Naive B cell (primary cell): ENCODE measurements at places on chromosomes 3 and 15.

- DNase-seq = no peak
These were observed 57.9 kb downstream of the CMSS1 start for GRCh38 chr3:99875581-99875928.

DNA sequence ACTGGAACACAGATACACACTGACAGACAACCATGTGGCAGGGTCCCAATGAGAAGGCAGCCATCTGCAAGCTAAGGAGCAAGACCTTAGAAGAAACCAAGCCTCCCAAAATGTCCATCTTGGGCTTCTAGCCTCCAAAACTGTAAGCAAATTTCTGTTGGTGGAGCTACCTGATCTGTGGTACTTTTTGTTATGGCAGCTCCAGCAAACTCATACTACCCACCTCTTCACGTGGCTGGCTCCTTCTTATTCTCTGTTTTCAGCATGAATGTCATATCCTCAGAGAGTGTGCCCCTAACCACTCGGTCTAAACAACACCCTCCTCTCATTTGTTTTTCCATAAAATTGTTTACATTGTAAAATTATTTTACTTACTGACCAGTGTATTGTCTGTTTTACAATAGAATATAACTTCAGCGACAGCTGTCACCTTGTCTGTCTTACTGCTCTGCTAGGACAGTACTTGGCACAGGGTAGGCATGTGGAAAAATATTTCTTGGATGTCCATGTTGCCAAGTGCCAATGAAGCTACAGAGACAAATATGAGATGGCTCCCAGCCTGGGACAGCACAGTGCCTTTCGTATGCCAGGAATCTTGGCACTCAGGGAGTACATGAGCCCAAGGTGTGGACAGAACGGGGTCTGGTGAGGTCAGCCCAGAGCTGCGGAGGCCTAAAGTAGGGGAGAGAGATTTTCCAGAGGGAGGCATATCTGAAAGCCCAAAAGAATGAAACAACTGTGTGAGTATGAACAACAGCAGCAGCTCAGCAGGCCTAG, 17.4 kb upstream of the SLC25A36 start:
- no peak for DNase-seq

- no peak for DNase-seq
These were observed 2.7 kb downstream of the CA12 start for GRCh38 chr15:63378946-63379345.

- DNase-seq = no peak
These were observed 81.3 kb downstream of the PCSK6 start for GRCh38 chr15:101407966-101408775.

DNA sequence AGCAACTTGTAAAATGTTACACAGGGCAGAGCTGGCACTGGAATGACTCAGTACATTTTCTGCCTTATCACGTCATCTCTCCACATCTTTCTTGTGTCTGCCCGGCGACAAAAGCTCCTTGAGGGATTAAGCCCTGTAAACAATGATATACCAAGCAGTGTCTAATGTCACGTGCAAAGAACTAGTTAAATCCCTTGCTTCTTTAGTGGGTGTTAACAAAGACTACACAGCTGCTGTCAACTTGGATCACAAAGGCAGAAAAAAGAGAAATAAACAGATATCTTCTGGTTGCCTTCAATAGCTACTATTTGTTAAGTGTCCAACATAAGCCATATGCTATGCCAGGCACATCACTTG, 48.1 kb upstream of the FRMD4B start:
- DNase-seq = no peak

- DNase-seq = no peak
These were observed 79.7 kb upstream of the ZNF280D start for GRCh38 chr15:56812961-56813360.

- no peak for DNase-seq
These were observed 125.4 kb downstream of the ULK4 start for GRCh38 chr3:41836360-41837134.

DNA sequence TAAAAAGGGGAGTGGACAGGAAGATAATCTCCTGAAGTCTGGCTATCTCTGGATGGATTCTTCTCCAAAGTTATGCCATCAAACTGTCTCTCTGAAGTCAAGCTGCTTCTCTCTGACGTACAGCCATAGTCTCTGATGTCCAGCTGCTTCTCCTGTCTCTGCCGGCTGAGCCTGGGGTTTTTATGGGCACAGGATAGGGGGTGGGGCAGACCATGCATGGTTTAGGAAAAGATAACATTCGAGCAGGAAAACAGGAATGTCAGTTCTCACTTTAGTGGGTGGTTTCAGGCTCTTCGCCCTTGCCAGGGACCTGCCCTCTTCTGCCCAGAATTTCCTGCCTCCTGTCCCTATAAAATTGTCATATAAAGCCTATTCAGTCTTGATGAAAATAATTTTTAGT, 110.9 kb upstream of the ROBO1 start:
- DNase-seq = no peak

- DNase-seq = no peak
These were observed 300.7 kb downstream of the WDR72 start for GRCh38 chr15:53458736-53459135.

GRCh38 chr15:93088981-93089726, at the start of gene RGMA:
RGMA (minus strand) TSS chr15:93089211; CDS start chr15:93088932, 279 bp downstream.
- DNase-seq = no peak

DNA sequence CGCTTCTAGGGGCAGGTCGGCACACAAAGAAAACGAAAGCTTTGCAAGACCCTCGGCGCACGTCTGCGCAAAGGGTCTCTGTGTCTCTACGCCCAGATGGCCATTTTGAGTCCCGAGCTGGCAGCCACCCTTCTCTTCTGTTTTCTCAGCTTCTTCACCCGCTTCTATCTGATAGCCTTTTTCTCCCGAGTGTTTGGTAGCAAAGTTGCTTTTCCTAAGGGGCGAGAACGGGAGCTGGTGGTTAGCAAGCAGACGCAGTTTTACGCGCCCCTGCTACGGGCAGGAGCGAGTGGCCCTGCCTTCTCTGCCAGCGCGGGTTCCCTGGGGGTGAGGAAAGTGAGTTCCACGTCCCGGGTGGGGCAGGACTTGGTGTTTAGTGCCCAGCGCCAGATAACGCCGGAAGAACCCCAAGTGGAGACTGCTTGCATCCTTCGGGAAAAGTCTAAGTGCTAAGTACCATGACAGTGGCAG, 2.9 kb upstream of the MKRN2 start:
- DNase-seq = peak; percentile 7

GRCh38 chr3:116413319-116413718, 32.0 kb downstream of the LSAMP start:
- no peak for DNase-seq

GRCh38 chr3:161064413-161064812, 40.7 kb downstream of the B3GALNT1 start:
- DNase-seq = no peak

DNA sequence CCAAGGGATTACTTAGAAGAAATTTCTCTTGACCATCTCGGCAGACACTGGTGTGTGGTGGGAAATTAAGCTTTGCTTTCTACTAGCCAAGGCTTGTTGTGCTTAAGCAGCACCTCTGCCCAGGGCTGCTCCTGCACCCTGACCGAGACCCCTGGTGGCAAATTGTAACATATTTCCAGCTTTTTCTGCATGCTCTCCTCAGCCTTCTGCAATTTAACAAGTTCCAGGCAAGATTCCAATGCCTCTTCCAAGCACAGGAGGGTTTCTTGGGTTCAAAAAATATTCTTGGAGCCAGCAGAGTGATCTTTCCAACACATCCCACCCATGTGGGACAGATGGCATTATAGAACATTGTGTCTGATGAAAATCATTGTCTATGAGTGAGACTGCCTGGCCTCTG, 210.5 kb downstream of the CLSTN2 start:
- DNase-seq = no peak

- DNase-seq = no peak
These were observed 27.7 kb upstream of the MYH15 start for GRCh38 chr3:108538083-108538482.

DNA sequence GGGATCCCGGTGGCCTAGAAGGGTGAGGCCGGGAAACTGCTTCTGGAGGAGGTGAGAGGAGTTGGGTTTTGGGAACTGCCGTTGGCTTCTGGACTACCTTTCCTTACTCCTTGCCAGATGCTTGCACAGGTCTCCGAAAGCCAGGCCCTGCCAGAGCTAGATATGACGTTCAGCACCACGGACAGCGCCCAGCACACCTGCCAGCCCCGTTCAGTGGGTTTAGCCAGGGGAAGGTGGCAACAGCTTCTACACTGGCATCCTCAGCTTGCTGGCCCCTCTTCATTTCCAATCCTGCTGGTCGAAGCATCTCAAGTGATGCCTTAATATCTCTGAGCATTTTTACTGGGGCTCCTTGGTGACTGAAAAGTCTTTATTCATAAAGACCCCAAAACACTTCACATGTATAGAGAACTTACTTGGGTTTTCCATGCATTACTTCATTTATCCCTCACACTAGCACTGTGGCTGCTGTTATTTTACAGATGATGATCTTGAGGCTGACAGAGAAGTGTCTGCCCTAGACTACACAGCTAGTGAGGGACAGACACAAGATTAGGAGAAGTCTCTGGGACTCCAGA, 21.9 kb downstream of the HCN4 start:
- DNase-seq = peak; percentile 19

GRCh38 chr15:98412852-98413251, 235.5 kb upstream of the IGF1R start:
- no peak for DNase-seq

GRCh38 chr15:97747342-97747741, 213.2 kb upstream of the ARRDC4 start:
- DNase-seq = no peak

DNA sequence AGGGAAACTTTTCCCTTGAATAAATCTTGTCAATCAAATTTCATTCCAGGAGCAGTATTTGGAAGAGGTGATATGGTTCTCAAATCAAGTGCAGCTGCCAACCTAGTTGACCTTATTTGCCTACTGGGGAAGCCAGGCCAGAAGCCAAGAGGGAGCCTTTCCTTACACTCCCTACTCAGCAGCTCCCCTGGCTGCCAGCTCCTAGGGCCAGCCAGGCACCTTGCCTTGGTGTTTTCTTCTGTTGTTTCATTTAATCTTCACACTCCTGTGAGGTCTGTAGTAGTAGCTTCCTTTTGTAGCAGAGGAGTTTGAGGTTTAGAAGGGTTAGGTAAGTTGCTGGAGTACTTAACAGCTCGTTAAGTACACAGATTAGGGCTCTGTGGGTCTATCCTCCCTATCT, 22.6 kb downstream of the MKRN2OS start:
- DNase-seq = no peak

GRCh38 chr15:101127506-101128076, 124.3 kb downstream of the CHSY1 start:
- DNase-seq = peak; percentile 70

DNA sequence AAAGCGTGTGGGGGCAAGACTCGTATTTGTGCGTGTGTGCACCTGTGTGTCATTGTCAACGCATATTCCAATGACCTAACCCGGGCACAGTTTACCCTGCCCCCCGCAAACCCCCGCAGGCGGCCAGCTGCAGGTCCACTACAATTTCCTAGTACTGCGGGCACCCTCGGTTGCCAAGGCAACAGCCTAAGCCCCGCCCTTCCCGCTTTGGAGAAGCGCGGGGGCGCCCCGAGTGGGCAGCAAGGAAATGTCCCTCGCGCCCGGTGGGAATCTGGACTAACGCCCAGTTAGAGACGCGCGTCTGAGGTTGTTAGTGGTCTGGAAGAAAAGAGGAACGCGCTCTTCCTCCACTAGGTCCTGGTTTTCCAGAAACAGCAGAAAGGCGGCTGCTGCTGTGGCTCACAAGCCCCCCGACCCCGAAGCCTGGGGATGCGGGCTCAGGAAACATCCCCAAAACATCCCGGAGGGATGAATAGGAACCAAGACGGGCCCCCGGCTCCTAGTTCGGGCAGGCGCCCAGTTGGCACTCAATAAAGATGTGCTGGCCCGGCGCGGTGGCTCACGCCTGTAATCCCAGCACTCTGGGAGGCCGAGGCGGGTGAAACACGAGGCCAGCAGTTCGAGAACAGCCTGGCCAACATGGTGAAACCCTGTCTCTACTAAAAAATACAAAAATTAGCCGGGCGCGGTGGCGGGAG, 1.1 kb downstream of the ABHD14A start:
- peak; percentile 37 for DNase-seq

DNA sequence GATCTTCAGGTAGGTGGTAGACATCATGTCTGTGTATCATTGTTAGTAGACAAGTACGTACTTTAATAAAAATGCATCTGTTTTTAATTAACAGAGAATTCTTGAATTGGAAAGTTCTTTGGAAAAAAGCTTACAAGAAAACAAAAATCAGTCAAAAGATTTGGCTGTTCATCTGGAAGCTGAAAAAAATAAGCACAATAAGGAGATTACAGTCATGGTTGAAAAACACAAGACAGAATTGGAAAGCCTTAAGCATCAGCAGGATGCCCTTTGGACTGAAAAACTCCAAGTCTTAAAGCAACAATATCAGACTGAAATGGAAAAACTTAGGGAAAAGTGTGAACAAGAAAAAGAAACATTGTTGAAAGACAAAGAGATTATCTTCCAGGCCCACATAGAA, 149.1 kb upstream of the LRRFIP2 start:
- DNase-seq = no peak

DNA sequence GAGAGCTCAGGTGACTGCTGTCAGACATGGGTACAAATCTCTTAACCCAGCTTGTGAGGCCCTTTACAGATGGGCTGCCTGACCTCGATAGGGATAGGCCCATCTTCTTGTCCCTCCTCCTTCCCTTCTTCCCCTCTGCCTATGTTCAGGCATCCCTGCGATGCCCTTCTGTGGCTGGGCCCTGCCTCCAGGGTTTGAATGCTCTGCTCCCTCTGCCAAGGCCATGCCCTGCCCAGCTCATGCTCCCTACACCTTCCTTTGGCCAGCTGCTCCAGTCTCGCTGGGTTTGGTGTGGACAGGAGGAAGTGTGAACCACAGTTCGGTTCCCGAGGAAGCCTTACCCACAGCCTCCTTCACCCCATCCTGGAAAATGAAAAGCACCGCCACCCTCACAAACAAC, 4.3 kb downstream of the FYCO1 start:
- no peak for DNase-seq

DNA sequence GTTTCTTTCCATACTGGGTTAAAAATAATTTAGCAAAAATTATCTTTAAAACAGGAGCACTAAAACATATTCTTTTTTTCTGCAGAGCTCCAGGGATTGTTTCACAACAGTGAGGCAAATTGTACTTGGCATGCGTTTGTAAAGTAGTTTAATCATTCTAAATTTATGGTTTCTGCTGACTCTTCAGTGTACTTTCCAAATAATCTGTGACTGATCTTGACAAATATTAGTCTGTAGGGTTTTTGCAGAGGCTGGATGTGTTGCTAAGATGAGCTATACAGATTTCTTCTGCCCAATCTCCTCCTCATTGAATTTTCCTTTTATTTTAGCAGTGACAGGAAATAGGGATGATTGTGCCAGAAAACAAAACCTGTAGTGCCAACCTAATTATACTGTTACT, 328.0 kb upstream of the MANF start:
- DNase-seq = no peak

- no peak for DNase-seq
These were observed 54.3 kb upstream of the AGTR1 start for GRCh38 chr3:148643389-148643840.

DNA sequence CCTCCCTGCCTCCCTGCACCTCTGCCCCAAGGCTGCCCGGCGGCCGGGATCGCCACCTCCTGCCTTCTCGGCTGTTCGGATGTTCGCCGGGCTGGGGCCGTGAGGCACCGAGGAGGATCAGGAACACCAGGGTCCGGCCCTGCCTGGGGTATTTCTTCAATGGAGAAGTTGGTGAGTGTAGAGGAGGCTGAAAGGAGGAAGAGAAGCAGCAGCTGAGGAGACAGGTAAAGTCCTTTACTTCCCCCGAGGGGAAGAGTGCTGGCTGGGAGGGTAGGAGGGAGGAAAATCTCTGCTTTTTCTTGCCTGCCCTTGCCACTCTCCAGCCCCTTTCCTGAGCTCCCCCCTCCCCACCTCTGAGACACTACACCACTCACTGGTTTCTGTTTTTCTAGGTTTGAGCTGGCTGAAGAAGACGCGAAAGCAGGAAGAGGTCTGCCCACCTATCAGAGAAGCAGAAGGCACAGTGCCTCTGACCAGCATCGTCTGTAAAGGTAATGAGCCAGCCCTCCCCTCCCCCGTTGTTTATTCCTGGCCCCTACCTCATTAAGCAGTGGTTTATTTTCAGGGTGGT, 519 bp downstream of the ASB7 start:
- DNase-seq = no peak
